COR-L47 (cell line): ENCODE measurements at places on chromosomes 12 and 14.

DNA sequence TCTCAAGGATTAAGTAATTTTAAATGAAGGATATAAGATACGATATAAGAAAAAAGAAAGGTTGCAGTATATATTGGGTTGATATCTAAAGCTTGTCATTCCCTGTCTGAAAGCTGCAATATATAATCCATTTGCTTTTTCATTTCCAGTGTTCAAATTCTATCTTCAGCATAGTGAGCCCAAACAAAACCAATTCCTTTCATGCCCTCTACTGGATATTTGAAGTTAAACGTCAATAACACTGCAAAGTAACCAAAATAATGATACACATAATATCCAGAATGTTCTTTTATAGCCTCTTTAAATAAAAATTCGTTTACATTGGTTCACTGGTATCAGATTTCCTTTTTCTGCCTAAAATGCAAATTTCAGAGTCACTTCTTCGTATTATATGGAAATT is 64.5 kb upstream of the DAAM1 start:
- peak; percentile 17 for DNase-seq

DNA sequence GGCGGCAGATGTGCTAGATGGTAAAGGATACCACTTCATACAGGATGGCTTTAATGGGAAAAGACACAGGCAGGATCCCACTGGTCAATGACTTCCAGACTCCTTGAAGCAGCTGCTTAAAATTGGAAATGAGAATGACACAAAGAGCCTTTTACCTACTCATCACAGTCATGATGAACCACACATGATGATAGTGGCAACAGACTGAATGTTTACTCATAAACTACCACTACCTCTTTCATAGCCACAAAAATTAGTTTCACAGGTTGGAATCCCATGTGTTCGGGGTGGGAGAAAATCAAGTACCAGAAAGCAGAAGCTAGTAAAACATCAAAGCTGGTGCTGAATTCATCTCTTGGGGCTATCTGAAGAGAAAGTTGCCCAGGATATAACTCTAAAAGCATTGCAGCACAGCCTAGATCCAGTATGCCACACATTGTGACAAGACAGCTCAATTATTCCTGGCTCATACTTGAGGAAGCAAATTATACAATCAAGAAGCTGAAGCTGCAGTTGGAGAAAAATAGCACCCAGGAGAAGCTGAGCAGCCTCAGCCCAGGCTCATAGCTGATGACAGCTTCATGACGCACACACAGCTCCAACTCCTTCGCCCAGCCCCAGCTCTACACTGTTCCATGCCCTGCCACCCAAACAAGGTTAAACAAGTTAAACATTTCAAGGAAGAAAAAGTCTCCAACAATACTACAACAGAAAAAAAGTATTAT is 29.0 kb upstream of the C12orf50 start:
- DNase-seq = no peak

- DNase-seq = no peak
These were observed 75.0 kb upstream of the HIF1A start for GRCh38 chr14:61620130-61620946.

DNA sequence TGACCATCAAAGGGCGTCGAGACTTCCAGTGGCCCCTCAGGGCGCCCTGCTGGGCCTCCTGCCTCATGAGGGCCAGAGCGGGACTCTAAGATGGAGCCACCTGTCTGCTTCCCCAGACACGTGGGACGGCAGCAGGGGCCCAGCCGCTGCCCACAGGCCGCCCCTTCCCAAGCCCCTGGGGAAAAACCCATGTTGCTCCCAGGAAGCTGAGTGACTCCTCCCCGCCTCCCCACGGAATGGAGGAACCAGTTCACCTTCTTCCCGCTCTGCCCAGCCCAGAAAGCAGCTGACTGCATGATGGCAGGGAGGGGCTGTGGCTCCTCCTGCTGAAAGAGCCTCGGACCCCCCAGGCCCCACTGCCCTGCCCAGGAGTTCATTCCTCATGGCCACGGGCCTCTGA is 14.9 kb downstream of the RAB35 start:
- DNase-seq = no peak

GRCh38 chr12:10982244-10982643 is 4.5 kb downstream of the TAS2R50 start:
- DNase-seq = no peak

GRCh38 chr14:48936362-48936761 is 649.8 kb downstream of the RPS29 start:
- DNase-seq = no peak

GRCh38 chr14:96320605-96321004 is 42.5 kb downstream of the ATG2B start:
- no peak for DNase-seq

DNA sequence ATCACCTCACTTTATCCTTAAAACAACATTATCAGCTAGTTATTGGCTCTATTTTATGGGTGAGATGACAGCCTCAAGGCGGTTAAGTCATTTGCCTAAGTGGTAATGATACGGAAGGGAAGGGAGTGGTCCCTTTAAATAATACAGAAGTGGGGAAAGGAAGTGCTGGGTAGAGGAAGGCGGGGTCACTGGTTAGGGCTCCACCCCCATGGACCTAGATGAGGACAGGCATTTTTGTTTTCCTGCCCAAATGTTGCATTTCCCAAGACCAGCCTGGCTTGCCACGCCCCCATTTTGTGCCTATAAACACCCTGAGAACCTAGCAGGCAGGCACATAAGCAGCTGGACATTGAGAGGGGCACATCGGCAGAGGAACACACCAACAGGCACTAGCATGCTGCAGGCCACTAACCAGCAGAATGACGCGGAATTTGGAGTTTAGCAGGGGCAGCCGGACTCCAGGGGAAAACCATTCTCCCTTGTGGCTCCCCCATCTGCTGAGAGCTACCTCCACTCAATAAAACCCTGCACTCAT is 100.9 kb downstream of the EPS8 start:
- no peak for DNase-seq

DNA sequence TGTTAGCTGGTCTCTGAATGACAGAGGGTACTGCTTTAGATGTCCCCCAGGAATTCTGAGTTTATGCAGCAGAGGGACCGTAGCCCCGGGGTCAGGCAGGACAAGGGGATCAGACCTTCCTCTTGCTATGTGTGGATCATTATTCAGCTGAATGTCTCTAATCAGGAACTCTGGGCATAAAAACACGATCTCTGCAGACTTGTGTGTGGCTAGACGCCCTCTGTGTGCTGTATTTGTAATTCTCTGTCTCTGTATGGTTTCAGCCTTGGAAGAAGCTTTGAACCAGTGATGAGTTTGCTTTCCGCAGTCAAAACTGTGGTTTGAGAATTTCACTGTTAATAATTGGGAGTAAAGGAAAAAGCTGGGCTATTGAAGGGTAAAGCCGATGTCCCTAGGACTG is 125.3 kb downstream of the ETV6 start:
- no peak for DNase-seq

GRCh38 chr14:25011095-25011494 is 38.9 kb downstream of the STXBP6 start:
- no peak for DNase-seq

DNA sequence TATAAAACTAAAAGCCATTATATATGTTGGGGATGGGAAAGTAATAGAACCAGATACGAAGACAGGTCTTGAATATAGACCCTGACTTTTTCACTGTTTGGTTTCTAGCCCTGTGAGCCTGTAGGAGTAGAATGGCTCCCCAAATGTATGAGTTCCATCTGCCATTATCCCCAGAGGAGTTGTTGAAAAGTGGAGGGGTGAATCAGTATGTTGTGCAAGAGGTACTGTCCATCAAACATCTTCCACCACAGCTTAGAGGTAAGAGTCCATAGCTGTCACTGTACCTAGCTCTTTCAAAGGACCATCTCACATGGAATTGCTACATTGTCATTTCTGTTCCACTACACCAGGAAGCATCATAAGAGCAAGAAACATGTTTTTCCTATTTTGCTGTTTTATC is 1.1 kb downstream of the NCAPD2 start:
- no peak for DNase-seq

- no peak for DNase-seq
These were observed 60.2 kb downstream of the PRKCH start for GRCh38 chr14:61381553-61381952.

DNA sequence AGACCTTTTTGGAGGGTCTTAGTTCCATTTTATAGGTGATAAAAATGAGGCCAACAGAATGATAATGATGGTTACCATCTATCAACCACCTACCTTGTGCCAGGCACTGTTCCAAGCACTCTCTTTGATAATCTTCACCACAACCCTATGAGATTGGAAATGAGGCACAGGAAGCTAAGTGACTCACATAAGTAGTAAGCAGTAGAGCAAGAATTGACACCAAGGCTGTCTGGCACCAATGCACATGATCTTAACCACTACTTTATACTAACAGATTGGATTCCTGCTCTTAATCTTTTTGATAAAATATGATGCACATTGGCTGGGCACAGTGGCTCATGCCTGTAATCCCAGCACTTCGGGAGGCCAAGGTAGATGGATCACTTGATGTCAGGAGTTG is 91.4 kb downstream of the DRAM1 start:
- DNase-seq = no peak

- DNase-seq = peak; percentile 78
These were observed 128.4 kb downstream of the RPAP3 start for GRCh38 chr12:47577206-47577989.

GRCh38 chr12:42550800-42551199 is 38.7 kb downstream of the PRICKLE1 start:
- DNase-seq = no peak

DNA sequence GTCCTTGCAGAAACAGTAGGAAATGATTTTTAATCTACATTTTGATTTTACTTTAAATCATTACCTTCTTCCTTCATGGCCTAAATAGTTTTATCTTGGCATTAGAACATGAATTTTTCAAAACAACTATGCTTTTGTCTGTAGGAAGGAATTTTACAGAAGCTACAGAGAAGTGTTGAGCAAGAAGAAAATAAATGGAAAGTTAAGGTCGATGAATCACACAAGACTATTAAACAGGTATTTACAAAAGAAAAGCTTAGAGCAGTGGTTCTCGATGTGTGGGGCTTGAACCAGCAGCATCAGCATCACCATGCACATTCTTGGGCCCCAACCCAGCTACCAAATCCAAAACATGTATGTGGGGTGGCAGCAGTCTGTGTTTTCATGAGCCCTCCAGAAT is 91.6 kb downstream of the KTN1 start:
- DNase-seq = no peak

GRCh38 chr14:43896044-43896443 is 611.0 kb downstream of the FSCB start:
- no peak for DNase-seq

DNA sequence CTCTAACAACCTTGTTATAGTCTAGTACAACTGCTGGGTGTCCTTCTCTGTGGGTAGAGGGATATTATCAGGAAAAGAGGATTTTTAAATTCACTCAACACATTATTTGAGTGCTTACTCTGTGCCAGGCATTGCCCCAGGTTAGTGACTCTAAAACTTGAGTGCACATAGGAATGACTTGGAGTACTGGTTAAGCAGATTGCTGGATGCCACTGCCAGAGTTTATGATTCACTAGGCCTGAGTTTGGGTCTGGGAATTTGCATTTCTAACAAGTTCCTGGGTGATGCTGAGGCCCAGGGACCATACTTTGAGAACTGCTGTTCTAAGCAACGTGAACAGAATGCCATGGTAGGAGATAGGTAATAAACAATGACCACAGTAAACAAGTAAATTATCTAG is 96.6 kb downstream of the CFAP54 start:
- no peak for DNase-seq

- DNase-seq = no peak
These were observed 10.2 kb downstream of the BICD1 start for GRCh38 chr12:32116897-32117296.

DNA sequence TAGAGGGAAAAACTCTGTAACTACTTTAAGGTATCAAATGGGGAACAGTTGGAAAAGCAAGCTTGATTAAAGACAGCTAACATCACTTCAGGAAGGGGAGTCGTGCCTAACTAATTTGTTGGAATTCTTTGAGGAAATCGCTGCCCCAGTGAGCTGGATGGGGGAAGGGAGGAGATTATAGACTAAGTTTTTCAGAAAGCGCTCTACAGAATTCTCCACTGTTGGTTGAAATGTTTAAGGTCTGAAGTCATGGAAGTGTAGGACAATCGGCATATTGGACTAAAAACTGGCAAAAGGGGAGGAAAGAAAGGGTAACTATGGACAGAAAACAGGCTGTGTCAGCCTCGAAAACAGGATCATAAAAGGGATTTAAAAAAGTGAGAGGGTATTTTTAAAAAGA is 229.9 kb upstream of the HMGA2 start:
- DNase-seq = no peak

DNA sequence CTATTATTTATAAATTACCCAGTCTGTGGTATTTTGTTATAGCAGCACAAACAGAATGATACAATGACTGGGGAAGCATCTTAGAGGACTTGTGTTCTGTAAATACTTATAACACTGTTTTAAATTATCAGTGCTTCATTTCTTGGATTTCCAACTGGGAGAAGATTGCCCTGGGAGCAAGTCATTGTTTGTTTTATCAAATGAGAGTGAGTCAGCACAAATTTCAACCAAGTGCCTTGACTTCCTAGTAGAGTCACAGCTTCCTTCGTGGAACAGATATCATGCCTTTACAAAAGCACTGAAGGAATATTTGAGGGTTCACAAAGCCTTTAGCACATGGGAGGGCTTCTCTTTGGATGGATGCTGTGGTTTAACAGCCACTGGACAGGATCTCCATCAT is 234.1 kb downstream of the KTN1 start:
- no peak for DNase-seq

DNA sequence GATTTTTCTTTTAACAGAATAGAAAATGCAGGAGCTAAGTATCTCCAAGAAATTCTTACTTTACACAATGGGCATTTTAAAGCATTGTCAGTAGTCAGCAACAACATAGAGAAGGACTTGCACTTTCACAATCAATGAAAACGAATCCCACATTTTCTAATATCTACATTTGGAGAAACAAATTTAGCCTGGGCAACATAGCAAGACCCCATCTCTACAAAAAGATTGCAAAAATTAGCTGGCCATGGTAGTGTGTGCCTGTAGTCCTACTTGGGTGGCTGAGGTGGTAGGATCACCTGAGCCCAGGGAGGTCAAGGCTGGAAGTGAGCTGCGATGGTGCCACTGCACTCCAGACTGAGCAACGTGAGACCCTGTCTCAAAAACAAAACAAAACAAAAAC is 30.6 kb upstream of the C2CD5 start:
- DNase-seq = no peak

- no peak for DNase-seq
These were observed 51.0 kb upstream of the NAP1L1 start for GRCh38 chr12:76135456-76135855.

DNA sequence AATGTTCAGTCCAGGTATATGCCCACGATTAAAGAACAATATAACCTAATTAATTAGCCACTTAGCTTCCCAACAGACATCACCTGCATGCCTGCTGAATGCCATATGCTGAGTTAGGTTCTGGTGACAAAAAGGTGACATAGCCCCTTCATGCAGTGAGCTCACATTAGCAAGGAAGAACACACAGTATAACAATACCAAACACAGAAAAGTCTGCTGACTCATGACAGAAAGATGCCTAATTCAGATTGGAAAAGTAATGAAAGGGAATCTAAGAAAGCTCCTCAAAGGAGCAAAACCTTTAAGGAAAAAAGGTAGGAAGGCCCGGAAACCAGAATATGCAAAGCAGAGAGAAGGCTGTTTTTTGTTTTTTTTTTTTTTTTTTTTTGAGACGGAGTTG is 59.0 kb downstream of the FERMT2 start:
- DNase-seq = no peak
